Gastroesophageal sphincter (tissue), 4 donors: ENCODE measurements at places on chromosomes 5 and 9. TPM values are rescaled to one million over a fixed set of nuclear protein-coding genes. Genes with fewer than 3 reads are reported as not detected.

- no peak for ATAC-seq
Observed at GRCh38 chr5:149045089-149045460, 17.8 kb downstream of the SH3TC2 start.

DNA sequence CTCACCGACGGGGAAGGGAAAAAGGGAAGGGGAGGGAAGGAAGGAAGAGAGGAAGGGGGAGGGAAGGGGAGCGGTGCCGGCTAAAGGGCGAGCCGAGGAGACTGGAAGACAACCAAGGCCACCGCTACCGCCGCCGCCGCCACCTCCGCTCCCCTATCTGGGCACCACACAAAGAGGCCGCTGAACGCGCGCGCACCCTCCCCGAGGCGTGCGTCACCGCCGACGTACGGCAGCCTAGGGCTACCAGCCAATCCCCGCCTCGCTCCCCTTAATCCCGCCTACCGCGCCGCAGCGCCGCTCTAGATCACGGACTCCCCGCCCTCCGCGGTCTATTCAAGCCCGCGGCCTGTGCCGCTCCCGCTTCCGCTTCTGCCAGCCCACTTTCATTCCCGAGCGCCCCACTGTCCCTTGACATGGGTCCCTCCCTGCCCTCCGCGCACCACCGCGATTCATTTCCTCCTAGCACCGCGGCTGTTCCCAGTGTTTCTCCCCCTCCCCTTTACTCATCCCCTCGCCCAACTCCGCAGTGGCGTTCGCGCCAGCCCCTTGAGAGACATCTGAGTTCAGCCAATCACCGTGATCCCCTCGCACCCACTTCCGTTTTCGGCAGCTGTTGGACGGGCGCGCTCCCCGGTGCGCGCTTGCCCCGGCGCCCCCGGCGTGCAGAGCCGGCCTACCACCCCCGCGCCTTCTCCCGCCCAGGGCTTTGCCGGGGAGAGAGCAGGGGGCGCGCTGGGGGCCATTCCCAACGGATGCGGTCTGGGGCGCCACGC lies at the start of gene HNRNPA0:
TSS of gene HNRNPA0 (minus strand) at position 176 of the 773 bp plus-strand sequence. CDS start 297 bp downstream, outside the sequence.
- peak; percentile 96 for ATAC-seq

- no peak for ATAC-seq
Observed at GRCh38 chr5:169178754-169179153, 122.2 kb downstream of the SLIT3 start.

DNA sequence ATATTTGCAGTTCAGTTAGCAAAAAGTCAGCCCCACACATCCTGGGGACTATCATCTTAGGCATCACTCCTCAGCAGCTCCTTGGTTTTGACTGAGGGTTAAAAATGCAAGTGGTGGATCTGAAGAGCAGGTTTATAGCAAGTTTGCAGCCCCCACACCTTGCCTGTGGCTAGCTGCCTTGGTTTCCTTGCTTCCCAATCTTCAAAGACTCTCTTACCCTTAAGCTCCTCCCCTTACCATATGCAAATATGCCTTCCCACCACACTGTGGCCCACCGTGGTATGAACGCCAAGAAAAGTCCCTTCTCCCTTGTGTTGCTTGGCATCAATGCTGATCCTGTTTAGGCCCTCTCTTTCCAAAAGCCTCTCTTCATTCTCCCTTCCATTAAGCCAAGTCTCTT lies 45.0 kb upstream of the AGXT2 start:
- no peak for ATAC-seq

DNA sequence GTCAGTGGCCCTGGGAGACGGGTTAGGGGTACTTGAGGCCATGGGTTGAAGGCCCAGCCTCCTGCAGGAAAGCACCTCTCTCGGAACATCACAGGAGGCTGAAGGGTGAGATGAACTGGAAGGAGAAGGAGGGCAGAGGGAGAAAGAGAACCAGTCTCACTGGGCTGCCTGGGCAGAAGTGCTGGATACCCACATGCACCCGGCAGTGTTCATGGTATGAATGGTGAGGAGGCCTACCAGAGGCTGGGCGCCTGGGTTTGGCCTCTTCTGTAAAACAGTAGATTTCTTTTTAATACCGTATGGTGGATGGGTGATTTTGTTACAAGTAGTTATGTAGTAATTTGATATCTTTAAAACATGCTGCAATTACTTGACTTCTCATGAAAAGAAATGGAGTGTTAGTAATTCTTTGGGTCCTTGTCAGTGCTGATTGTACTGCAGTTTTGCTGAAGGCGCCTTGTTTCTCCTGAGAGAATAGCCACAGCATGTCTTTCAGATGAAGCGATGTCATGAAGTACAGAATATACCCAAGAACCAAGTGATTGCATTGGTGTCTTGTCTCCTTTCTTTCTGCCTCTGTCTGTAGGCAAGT lies 258.6 kb downstream of the FANCC start:
- ATAC-seq = no peak

DNA sequence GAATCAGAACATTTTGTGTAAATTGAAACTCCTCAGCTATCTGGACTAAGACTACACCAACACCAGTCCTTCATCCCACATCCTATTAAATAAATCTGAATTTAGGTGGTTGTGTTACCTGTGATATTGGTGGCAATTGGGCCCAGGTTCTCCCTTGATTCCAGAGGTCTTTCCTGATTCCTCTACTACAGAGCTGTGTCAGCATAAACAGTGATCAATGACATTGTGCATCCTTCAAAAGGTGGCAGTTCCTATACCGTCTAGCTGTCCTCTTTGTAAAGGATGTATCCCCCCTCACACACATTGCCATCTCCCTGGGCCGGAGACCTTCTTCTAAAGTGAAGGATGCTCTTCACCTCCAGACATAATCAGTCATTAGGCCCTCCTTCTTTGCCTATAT lies 239.2 kb downstream of the FAM114A2 start:
- no peak for ATAC-seq

GRCh38 chr5:14547666-14548065 lies 33.9 kb upstream of the OTULINL start:
- ATAC-seq = no peak

- ATAC-seq = no peak
Observed at GRCh38 chr5:67476531-67476930, 279.9 kb upstream of the CD180 start.

- ATAC-seq = no peak
Observed at GRCh38 chr9:114261026-114261425, 61.9 kb upstream of the ORM1 start.

- ATAC-seq = no peak
Observed at GRCh38 chr9:131142160-131142559, 16.8 kb downstream of the NUP214 start.

TOR4A gene
- 4.7 TPM for total RNA-seq

ZNF189 gene
- 21.9 TPM for total RNA-seq

MYMK gene
- not detected for total RNA-seq

KIF20A gene
- 2.0 TPM for total RNA-seq

ZBTB6 gene
- total RNA-seq = 10.2 TPM

MZB1 gene
- not detected for total RNA-seq

TAF11L2 gene
- not detected for total RNA-seq

NEUROG1 gene
- total RNA-seq = not detected

FOXD4L4 gene
- total RNA-seq = not detected

C9orf40 gene
- 2.6 TPM for total RNA-seq
